ENCODE measurements at places on chromosomes 2 and 18. TPM values are rescaled to one million over a fixed set of nuclear protein-coding genes. Genes with fewer than 3 reads are reported as not detected.
A peak's percentile ranks its signal among the peaks of the same experiment; 100 is the strongest.

The IRS1 gene
- total RNA-seq, result 13.7 TPM

The CLHC1 gene
- total RNA-seq, result 8.1 TPM

The PUS10 gene
- total RNA-seq, result 4.2 TPM

DNA sequence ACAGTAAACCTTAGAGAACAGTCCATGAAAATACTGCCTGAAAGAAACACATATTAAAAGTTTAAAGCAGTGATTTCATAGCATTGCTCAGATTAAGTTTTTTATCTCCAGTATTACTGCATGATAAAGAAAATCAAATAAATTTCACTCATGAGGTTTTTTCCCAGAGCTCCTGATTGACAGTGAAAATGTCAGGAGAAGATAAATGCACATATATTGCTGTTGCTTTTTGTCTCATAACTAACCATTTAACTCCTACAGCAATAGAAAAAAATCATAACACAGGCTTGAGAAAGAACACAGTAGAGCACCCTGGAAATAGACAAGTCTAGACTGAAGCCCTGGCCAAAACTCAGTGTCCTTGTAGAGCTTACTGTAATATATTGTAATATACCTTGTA, 391.0 kb downstream of the TMX3 start:
- DNase-seq, result no peak

- no peak for DNase-seq
Measured at GRCh38 chr2:69017835-69018234, 4.9 kb downstream of the ANTXR1 start.

DNA sequence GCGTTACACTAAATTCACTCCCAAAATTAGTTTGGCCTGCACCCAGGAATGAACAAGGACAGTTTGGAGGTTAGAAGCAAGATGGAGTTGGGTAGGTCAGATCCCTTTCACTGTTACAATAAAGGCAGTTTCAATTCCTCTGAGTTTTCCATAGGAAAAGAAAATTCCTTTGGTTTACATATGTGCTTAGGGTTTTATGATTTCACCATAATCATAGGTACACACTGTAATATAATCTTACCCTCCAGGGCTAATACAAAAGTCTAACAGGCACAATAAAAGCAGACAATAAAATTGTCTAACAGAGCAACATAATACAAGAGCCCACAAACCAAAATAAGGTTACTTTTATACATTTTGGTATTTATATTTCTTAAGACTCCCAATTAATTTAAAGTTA, 391.5 kb upstream of the KCNJ3 start:
- no peak for DNase-seq

DNA sequence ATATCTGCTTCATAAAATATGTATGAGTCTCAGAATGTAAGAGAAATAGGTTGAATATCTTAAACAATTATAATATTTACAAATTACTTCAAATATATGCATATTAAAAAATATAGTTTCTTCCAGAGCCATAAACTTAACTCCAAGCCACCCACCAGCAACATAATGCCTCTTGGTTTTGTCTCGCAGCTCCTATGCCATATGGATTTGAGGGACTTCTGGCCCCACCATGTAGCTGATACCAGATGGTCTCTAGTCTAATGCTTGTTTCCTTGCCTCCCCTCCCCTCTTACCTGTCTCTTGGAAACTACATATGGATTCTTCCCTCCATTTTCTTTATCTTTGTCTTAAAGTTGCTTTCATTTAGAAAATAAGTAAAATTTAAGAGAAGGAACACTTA, 114.3 kb downstream of the GCA start:
- no peak for DNase-seq

GRCh38 chr2:43420389-43420801, 175.4 kb downstream of the THADA start:
- DNase-seq, result no peak

DNA sequence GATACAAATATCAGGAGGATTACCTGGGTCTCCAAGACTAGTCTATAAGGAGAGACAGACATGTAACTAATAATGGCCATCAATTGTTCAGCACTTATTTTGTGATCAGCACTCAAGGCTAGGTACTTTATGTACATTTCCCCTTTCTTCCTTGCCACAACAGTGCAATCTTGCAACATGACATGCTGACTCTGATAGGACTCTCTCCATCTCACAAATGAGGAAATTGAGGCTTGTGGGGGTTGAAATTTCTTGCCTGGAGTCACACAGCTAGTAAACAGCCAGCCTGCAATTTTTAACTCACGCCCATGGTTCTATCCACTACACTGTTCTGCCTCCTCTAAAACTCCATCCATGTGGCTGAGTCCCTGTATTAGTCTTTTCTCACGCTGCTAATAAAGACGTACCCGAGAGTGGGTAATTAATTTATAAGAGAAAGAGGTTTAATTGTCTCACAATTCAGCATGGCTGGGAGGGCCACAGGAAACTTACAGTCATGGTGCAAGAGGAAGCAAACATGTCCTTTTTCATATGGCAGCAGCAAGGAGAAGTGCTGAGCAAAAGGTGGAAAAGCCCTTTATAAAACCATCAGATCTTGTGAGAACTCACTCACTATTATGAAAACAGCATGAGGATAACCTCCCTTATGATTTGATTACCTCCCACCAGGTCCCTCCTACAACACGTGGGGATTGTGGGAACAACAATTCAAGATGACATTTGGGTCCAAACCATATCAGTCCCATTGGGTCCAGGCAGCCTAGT, 302.4 kb downstream of the PLCL1 start:
- no peak for DNase-seq

DNA sequence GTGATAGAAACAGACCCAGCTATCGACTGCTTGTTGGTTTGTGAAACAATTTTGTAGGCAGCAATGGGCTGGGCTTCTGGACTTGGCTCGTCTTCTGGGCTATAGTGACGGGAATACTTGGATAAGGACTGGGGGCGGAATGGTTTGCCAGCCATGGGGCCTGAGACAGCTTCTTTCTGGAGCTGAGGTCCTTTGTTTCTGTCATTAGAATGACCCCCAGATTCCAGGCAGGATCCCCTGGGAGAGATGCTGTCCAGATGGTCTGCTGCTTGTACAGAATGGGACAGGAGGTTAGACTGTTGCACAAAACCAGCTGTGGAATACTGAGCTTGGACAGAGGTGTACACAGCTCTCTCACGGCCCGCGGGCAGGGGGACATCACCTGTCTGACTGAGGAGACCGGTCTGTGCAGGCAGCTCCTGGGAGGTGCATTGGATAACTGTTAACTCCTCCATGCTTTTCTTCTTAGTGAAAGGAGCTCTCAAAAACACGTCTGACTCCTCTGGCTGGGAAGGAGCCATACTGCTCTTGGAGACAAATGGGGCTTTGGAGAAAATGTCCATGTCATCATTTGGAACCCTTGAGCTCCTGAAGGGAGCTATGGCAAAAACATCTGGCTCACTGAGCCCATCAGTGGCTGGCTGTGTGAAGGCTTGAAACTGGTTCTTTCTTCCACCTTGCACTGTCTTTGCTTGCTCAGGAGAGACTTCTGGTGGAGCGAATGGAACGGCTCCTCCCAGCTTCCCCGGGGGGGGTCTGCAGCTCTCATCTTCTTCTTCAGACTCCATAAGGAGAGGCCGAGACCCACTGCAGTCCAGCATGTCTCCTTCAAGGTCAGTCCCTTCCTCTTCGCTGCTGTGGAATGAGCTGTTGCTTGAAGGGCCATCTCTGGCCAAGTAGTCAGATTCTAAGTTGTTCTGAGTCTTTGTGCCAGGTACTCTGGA, 28.6 kb upstream of the NFU1 start:
- peak; percentile 59 for DNase-seq
